ENCODE measurements at places on chromosomes 1 and 21. TPM values are rescaled to one million over a fixed set of nuclear protein-coding genes. Genes with fewer than 3 reads are reported as not detected.
A peak's percentile ranks its signal among the peaks of the same experiment; 100 is the strongest.

- DNase-seq, result no peak
These were observed 259.9 kb downstream of the CTH start for GRCh38 chr1:70671006-70671405.

GBP6 gene
- polyA plus RNA-seq, result not detected

VANGL2 gene
- 17.5 TPM for polyA plus RNA-seq

OR2M3 gene
- polyA plus RNA-seq, result not detected

RUNX3 gene
- not detected for polyA plus RNA-seq

RAB7B gene
- 0.15 TPM for polyA plus RNA-seq

APCS gene
- not detected for polyA plus RNA-seq

CDKN2C gene
- 27.0 TPM for polyA plus RNA-seq

DNA sequence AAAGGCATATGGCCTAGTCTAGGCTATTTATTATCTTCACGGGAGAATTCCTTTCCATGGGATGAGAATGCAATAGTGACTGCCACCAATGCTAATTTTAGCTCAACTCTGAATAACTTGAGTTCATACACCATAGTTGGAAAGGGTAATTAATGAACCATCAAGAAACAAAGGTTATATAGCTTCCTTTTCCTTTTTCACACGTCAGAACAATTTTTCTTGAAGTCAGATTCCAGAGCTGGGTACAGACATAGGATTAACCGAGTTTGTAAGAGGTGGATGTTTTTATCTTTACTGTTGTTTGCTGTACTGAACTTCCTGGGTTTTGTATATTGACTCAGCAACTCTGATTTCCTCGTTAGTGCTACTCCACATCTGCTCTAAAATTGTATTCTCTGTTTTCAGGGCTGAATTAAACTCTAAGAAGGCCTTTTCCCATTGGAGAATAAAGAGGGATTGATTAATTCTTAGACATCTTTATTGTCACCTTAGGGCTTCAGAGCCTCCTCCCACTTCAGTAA lies 262.0 kb downstream of the NUF2 start:
- no peak for DNase-seq

LRRC53 gene
- polyA plus RNA-seq, result not detected

DNA sequence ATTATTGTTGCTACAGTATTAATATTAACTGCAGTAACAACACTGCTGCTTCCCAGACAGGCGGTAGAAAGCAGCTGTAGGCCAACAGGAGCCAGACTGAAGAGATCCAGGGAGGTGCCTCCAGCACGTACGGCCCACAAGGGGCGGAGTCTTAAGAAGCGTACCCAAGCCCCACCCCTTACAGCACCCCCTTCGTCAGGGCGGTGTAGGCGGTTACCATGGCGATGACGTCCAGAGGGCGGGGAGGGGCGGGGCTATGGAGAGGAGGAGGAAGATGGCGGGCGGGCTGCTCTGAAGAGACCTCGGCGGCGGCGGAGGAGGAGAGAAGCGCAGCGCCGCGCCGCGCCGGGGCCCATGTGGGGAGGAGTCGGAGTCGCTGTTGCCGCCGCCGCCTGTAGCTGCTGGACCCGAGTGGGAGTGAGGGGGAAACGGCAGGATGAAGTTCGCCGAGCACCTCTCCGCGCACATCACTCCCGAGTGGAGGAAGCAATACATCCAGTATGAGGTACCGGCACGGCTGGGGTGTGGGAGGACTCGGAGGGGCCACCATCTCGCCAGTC lies at the start of gene XPR1:
TSS of gene XPR1 (plus strand) at position 257 of the 560 bp plus-strand sequence. CDS start at position 437, 180 bp downstream.
- peak; percentile 95 for DNase-seq

DNA sequence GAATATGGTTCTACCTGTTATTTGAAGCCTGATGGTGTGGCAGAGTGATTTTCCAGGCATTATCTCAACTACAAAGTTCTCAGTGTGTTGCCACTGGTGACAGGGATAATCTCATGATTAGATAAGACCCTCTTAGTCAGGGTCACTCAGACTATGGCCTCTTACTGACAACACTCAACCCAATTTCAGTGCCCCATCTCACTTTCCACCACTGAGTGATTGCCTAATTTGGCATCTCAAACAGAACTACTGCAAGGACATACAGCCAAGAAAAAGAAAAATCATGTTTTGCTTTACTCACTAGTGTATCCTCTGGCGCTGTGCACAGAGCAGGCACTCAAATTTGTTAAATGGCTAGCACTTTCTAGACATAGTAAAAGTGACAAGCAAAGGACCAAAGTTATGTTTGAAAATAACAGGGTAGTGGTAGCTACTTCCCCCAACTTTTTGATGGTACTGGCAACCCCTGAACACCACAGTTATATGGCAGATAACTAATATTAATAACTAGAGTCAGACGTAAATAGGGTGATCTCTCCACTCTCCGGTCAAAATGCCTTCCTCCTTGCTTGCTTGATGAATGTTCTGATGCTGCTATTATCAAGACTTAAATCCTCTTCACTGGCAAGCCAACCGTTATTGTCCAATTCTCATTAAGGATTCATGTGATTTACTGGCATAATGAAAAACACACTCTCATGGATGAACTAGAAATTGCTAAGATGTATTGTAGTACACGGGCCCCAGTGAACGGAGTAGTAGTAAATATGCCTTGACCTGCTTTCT lies 37.1 kb upstream of the SLC30A10 start:
- no peak for DNase-seq

- no peak for DNase-seq
These were observed 115.0 kb downstream of the TMEM53 start for GRCh38 chr1:44559330-44559729.

- no peak for DNase-seq
These were observed 22.5 kb upstream of the PKP1 start for GRCh38 chr1:201260648-201261311.

IFI44 gene
- polyA plus RNA-seq, result 6.5 TPM

DNA sequence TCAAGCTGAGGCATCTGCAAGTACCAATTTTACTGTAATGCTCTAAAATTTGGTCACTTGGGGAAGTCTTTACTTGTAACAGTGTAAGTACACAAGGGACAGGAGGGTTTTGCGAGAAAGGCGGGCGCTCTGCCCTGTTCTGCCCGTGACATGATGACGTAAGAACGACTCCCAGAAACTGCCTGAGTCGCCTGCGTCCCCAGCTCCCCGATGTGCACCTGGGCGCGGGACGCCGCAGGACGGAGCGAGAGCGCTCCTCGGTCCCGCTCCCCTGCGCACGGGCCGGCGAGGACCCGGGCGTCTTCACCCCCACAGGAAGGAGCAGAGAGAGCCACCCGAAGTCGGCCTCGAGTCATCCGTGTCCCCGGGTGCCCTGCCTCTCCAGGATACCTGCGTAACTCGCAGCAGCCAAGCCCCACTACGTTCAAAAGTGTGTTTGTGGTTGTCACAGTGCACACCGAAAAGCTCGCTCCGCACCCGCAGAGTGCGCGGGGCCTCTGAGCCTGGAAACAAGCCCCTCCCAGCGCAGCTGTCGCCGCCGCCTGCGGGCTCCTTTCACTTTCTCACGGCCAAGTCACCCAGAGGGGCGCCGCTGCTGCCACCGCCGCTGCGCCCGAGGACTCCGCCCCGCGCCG lies 3.3 kb upstream of the ZBTB18 start:
- no peak for DNase-seq

TMEM81 gene
- polyA plus RNA-seq, result 1.8 TPM

DNA sequence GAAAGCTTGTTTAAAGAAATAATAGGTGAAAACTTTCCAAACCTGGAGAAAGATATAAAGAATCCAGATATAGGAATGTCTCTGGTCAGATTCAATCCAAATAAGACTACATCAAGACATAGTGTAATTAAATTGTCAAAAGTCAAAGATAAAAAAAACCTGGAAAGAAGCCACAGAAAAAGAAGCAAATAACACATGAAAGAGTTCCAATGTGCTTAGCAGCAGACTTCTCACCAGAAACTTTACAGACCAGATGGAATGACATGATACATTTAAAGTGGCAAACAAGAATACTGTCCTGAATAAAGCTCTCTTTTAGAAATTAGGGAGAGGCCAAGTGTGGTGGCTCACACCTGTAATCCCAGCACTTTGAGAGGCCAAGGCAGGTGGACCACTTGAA lies 1039.9 kb downstream of the KCNT2 start:
- DNase-seq, result no peak

DNA sequence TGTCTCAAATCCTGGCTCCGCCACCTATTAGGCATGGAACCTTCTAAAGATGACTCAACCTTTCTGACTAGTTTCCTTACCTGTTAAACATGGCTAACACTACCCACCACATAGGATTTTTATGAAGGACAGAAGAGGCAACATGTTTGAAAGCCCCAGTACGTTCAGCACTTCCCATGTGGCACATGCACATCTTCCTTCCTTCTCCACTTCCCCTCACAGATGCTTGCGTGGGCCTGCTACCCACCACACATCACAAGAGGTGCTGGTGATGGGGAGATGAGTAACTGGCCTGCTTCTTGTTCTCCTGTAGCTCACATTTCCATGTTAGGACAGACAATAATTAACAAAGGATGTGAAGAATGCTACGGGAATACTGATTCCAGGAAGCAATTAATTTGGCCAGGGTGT lies 7.1 kb downstream of the ZBTB21 start:
- no peak for DNase-seq

DNA sequence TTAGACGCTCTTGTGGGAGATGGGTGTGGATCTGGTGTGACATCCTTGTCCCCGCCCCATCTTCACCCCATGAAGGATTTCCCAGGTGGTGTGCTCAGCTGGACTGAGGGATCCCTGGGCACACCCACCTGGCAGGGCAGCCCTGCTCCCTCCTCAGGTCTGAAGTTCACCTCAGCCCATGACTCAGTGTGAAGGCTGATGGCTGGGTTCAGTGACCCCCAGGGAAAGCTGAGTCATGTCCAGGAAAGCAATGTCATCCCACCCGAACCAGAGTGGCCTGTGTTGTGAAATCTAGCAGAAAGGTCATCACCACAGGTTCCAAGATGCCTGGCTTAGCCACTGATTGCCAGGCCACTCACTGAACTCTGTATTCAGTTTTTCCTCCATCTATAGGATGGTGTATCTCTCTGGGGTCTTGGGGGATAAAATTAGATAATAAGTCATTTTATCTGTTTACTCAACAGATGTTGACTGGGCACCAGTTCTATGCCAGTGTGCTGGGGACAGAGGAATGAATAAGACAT lies 97.7 kb upstream of the JUN start:
- no peak for DNase-seq

UQCRHL gene
- polyA plus RNA-seq, result 2.8 TPM

- no peak for DNase-seq
These were observed 410.1 kb downstream of the PRDM2 start for GRCh38 chr1:14110040-14110439.

DNA sequence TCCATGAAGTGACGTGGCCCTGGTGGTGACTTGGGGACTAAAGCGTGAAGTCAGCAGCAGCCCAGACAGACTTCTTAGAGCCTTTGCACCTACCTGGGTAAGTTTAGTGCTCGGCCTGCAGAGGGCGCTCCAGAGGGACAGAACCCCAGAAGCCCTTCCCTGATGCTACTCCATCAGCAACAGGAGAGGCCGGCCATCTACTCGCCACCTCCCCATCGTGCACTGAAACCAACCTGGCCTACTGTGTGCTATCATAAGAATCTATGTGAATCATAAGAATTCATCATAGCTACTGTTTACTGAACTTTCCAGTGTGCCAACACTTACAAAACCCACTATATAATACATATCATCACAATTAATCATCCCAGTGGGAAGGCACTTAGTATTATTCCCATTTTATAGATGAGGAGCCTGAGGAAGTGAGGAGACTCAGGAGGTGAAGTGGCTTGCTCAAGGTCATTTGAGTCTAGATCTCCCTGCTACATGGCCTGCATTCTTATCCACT lies 7.9 kb upstream of the EDN2 start:
- DNase-seq, result no peak

DNA sequence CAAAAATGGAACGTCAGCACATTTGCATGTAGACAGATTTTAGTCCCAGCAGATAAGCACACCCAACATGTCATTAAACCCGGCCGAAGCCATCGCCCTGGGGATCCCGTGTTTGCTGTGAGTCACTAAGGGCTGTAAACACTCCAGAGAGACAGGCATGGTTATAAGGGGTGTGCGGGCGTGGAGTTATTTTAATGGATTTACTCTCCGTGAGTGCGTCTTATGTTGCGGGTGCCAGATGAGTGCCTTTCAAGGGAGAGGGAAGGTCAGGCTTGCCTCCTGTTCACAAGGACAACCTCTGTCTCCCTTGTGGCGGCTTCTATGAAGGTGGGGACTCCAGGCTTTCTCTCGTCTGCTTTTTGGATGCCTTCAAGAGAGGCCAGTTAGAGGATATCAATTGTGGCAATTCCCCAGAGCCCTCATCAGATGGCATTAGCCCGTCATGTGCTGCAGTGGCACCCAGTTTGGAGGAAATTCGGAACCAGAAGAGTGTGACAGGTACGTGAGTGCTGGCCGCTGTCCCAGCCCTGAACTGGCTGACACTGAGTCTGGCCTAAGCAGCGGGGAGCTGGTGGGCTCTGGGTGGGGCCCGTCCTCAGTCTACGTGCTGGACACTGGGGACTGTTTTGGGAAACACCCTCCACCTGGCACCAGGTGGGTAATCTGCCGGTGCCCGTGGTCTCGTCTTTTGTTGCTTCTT lies 223.8 kb upstream of the TMEM51 start:
- no peak for DNase-seq

- no peak for DNase-seq
These were observed 101.5 kb upstream of the RAB4A start for GRCh38 chr1:229169399-229169798.

GRCh38 chr1:81799939-81800694 lies 617 bp upstream of the ADGRL2 start:
- peak; percentile 87 for DNase-seq

- no peak for DNase-seq
These were observed 79.1 kb upstream of the PGD start for GRCh38 chr1:10319750-10320149.

MPZ gene
- polyA plus RNA-seq, result 2.9 TPM

HMCN1 gene
- 59.5 TPM for polyA plus RNA-seq

GRCh38 chr21:35208810-35209517 lies 159.9 kb upstream of the RUNX1 start:
- no peak for DNase-seq

DNA sequence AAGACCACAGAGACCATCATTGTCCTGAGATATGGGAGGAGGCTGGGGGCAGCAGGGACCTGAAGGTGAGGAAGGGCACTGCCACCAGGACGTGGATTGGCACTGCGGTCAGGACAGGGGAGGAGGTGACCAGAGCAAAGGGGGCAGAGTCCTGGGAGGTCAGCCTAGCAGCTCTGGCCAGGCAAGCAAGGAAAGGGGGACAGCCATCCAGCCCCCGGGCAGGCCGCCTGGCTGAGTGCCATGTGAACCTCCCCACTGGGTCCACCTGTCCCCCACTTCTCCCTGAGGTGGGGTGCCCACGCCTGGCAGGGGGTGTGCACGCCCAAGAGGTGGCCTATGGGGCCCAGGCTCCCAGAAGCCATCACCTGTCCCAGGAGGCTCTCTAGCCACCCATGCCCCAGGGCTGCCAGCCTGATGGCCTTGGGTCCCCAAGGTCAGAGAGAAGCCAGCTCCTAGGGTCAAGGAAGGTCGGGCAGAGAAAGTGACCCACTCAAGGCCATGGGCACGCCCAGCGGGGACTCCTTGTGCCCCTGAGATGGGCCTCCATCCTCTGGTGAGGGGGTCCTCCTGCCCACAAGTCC lies 17.6 kb upstream of the PTTG1IP start:
- no peak for DNase-seq

FGR gene
- not detected for polyA plus RNA-seq

- no peak for DNase-seq
These were observed 909.1 kb downstream of the NCAM2 start for GRCh38 chr21:21907271-21907670.

EXO1 gene
- 4.6 TPM for polyA plus RNA-seq

GRCh38 chr1:167499106-167499505 lies 19.2 kb downstream of the CD247 start:
- no peak for DNase-seq

BACH1 gene
- polyA plus RNA-seq, result 18.1 TPM

- DNase-seq, result peak; percentile 60
These were observed 145.4 kb downstream of the SLC45A1 start for GRCh38 chr1:8463144-8463927.

SLC9C2 gene
- not detected for polyA plus RNA-seq

- no peak for DNase-seq
These were observed 50.4 kb upstream of the ADAMTS5 start for GRCh38 chr21:27017246-27017645.
